Hematopoietic multipotent progenitor cell treated with erythropoietin and hydrocortisone succinate and interleukin-3 and kit ligand, for 15 days (in vitro differentiated cells): ENCODE measurements at places on chromosomes 16 and 17.

GRCh38 chr16:53372992-53373871, 61.0 kb upstream of the RBL2 start:
- no peak for DNase-seq

DNA sequence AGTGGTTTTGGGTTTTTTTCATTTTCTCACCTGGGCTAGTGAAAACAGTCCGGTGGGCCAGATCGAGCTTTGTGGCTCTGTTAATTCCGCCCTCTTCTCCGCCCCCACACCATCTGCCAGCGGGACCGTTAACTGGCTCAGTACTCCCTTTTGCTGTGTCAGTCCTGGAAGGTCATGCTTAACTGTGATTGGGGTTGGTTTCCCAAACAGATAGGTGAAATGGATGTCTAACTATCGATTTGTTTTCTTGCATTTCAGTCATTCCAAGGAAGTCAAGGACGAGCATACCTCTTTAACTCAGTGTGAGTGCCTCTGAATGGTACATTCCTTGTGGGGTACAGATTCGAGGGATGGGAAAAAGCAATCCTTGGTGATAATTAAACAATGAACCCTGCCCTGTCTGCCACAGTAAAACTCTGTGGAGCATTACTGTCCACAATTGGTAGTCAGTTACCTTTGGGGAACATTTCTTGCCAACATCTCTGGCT, 56.7 kb downstream of the YPEL2 start:
- DNase-seq = no peak

- no peak for DNase-seq
These were observed 22.9 kb downstream of the RBFOX3 start for GRCh38 chr17:79587945-79588344.

DNA sequence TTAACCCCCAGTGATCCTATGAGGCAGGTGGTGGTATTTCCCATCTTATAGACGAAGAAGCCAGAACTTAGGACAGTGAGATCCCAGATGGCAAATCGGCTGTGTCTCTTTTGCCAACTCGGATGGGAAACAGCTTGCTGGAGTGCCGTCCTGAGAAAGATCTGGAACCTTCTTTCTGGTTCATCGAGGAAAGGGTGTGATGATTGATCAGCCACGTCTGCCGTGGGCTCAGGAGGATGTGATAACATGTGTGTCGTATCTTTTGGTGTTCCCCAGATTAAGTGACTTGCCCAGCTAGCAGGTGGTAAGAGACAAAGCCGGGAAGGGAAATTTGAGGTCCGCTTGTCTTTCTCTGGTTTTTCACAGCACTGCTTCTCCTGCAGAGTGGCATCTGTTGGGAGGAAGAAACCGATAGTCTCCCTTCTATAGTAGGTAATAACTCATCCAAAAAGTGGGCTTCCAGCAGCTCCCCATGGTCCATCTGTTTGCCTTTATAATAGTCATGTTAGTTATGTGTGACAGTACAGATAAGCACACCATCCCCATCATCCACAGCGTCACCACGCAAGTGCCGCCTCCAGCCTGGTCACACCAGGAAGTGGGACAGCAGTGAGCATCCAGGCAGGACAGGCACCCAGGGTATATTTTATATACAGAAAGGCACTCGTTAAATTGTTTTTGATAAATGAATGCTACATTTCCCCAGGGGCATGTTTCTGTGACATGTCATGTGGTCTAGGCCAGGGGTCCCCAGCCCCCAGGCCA, 175.5 kb downstream of the KATNIP start:
- no peak for DNase-seq

DNA sequence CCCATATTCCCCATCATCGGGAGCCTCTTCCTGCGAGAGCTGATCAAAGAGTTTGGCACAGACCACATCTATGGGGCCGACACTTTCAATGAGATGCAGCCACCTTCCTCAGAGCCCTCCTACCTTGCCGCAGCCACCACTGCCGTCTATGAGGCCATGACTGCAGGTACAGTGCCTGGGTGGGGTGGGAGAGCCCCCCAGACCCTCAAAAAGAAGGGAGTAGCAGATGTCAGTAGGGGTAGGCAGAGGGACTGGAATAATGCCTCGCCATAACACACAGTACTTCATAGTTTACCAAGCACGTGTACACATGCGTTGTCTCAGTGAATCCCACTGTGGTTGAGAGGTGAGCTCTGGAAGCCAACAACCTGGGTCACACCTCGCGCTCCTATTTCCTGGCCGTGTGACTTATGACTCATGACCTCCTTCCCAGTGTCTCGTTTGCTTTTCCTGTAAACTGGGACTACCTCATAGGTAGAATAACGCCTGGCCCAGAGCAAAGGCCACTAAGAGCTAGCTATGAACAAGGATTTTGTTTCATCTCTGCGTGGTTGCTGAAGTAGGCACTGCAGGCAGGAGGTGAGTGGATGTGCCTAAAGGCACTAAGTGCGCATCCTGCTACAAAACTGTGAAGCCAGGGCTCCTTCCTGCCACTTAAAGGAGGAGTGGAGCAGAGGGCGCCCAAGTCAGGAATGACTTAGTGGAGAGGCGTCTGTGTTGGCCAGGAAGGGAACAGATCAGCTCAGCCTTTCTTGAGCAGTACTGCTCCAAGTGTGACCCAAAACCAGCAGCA, 5.2 kb downstream of the NAGLU start:
- no peak for DNase-seq

DNA sequence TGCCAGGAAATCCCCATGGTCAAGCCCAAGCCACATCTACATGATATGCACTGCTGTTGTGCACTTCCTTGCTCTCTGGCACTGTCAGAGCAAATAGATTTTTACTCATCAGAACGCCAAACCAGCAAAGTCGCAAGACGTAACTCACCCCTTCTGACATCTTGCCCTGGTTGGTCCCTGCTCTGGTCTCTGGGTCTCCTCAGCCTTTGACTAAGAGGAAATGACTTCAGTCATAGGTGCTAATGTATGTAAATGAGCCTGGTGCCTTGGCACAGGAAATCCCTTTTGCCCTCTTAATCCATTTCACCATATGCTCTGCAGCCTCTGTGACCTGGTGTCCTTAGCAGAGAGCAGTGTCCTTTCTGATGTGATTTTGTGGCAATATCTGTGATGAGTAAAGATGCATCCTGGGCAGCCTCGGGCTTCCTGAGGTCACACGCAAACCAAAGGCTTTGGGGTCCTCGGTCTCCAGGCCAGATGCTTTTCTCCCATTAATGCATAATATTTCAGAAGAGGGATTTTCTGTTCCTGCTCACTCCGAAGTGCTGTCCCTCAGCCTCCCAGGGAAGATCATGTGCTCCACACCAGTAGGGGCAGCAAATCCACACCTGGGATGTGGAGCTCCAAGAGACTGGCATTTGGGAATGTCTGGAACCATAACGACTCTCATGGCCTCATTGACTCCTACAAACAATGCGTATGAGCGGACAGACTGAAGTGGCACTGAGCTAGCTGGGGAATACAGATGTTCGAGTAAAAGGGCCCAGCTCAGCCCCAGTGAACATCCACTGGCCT, 66.9 kb downstream of the GP2 start:
- DNase-seq = no peak

DNA sequence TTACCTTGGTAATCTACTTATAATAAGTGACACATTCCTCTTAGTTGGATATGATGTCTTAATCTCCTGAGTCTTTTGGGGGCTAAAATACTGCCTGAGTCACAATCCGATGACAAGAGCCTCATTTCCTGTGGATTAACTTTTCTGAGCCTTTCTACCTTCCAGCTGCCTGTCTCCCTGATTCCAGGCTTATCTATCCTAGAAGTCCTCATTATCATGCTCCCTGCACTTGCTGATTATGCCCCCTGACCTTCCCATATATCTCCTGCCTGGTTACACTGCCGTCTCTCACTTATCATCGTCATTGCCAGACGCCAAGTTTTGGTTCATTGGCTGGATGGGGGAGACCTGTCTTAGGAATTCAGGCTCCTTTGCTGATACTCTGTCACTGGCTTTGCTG, 727.4 kb upstream of the CA10 start:
- DNase-seq = no peak

DNA sequence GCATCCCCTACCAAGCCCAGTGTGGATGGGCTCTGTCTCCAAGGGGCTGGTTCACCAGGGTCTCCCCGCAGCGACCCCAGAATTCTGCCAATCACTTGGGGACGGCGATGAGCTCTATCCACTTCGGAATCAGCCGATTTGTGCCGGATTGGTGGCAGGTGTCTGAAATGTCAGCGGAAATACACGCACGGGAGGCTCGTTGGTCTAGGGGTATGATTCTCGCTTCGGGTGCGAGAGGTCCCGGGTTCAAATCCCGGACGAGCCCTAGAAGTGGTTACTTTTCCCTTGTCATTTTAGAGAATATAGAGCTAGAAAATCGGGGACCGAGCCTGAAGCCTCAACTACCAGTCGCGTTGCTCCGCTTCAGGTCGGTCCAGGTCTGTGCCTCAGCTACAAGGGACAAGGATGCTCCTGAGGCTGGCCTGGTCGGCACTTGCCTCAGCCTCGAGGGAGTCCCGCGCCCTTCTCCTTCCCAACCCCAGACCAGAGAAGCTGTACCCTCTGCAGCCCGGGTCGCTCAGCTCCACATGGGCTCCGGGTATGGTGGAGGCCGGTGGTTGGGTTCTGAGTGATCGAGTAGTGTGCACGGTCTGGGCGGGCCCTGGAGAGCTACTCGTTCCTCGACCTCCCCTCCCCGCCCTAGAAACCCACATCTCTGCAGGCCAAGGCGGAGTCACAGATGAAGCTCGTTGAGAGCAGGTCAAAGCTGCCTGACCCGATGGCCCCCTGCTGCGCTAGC, 16.0 kb upstream of the OR1F1 start:
- no peak for DNase-seq

- no peak for DNase-seq
These were observed 136.0 kb upstream of the TNRC6C start for GRCh38 chr17:77822302-77823030.

DNA sequence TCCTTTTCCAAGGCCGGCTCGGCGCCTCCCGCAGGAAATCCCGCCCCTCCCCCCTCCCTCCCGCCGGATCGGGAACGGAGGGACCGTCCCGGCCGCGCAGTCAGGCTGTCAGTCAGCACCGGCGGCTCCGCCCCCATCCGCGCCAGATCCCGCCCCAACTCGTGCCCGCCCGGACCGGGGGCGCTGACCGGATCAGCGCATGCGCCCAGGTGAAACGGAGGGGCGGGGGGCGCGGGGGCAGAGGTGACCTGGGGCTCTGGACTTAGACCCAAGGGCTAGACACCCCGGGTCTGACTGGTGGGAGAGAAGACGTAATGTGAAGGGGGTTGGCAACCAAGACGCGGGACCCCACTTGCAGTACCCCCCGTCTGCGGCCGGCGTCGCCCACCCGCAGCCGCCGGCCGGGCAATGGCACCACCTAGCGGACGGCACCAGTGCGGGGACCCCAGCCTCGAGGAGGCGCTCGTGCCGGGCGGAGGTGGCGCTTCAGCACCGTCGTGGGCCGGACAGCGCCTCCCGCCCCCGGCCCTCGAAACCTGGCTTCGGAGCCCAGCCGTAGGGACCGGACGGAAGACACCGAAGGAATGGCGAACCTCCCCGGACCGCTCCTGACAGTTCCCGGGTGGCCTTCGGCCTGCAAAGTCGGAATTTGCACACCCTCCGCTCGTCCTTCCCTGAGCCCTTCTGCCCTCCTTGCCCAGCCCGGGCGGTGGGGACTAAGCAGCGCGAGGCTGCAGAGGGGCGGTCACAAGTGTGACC, at the start of gene CASKIN2:
TSS of gene CASKIN2 (minus strand) at position 42 of the 759 bp plus-strand sequence. CDS start 1,733 bp downstream, outside the sequence.
- DNase-seq = peak; percentile 57

GRCh38 chr16:11670171-11671131, 2.2 kb downstream of the SNN start:
- no peak for DNase-seq

GRCh38 chr16:19678804-19679203, 39.2 kb downstream of the KNOP1 start:
- no peak for DNase-seq

- DNase-seq = no peak
These were observed 18.2 kb downstream of the SRP68 start for GRCh38 chr17:76054112-76054476.

- DNase-seq = no peak
These were observed at the start of gene C17orf78 for GRCh38 chr17:37375706-37376105. Gene C17orf78, plus strand, starts transcription at chr17:37375985. Its CDS starts 108 bp downstream, at chr17:37376093.

- no peak for DNase-seq
These were observed 5.3 kb upstream of the DDX52 start for GRCh38 chr17:37648555-37648954.

GRCh38 chr16:53761962-53762703, 58.2 kb downstream of the FTO start:
- no peak for DNase-seq

DNA sequence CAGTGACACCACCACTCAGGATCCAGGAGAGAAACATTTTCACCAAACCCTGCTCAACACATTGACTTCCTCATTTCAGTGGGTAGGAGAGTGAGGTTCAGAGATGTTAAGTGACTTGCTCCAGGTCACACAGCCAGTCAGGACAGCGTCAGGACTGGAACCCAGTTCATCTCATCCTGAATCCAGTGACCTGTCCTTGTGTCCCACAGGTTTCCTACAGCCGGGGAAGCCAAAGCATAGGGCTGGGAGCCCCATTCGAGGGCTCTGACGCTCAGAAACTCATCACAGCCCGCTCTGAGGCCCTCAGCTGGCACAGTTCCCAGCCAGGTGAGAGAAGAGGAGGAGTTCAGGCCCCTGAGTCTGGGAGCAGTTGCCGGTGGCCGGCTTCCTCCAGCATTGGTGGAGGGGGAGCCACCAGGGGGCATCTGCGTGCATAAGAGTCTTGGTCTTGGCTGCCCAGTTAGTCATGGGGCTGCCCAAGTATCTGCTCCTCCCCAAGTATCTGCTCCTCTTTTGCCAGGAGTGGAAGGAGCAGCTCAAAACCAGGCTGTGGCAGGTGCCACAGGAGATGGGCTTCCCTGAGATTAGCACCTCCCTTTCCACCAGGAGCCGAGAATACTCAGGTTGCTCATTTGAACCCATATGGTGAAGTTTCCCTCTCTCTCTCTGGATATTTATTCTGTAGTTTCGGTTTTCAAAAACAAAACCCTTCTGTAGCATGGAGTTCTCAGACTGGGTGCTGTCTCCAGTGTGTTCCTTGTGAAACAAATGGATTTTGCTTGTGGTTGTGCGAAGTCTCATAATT, 56.0 kb downstream of the TNFRSF13B start:
- no peak for DNase-seq

GRCh38 chr17:8412089-8412488, 14.5 kb upstream of the RNF222 start:
- DNase-seq = peak; percentile 35

DNA sequence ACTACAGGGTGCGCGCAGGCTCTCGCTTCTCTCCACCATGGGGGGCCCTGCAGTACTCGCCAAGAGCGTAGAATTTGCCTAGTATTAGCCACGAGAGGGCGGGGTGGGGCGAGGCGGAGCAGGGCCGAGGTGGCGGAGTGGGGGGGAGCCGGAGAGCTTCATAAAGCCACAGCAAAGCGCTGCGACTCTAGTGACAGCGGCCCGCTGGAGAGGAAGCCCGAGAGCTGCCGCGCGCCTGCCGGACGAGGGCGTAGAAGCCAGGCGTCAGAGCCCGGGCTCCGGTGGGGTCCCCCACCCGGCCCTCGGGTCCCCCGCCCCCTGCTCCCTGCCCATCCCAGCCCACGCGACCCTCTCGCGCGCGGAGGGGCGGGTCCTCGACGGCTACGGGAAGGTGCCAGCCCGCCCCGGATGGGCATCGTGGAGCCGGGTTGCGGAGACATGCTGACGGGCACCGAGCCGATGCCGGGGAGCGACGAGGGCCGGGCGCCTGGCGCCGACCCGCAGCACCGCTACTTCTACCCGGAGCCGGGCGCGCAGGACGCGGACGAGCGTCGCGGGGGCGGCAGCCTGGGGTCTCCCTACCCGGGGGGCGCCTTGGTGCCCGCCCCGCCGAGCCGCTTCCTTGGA, at the start of gene TBX21:
TSS of gene TBX21 (plus strand) at position 190 of the 627 bp plus-strand sequence. CDS start at position 409, 219 bp downstream.
- DNase-seq = no peak

- DNase-seq = peak; percentile 16
These were observed 52.4 kb upstream of the CDH3 start for GRCh38 chr16:68592466-68593337.
